NT2/D1 (cell line): ENCODE measurements at places on chromosomes 3 and 15.

GRCh38 chr15:81297603-81298575 lies 26.1 kb downstream of the STARD5 start:
- DNase-seq, result no peak

DNA sequence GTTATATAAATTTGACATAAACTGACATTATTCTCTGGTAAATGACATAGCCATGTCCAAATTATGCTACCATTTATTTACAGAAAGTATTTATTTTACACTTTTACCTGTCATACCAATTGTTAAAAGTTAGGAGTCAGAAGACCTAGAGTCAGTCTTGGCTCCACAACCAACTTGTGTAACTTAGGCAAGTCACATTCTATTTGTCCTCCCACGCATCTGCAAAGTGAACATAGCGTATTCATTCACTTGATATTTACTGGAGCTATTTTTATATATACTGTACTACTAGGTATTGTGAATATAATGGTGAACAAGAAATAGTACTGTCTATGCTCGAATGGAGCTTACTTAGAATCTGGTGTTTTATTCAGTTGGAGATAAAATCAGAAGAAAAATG lies 78.7 kb downstream of the ZNF280D start:
- no peak for DNase-seq

DNA sequence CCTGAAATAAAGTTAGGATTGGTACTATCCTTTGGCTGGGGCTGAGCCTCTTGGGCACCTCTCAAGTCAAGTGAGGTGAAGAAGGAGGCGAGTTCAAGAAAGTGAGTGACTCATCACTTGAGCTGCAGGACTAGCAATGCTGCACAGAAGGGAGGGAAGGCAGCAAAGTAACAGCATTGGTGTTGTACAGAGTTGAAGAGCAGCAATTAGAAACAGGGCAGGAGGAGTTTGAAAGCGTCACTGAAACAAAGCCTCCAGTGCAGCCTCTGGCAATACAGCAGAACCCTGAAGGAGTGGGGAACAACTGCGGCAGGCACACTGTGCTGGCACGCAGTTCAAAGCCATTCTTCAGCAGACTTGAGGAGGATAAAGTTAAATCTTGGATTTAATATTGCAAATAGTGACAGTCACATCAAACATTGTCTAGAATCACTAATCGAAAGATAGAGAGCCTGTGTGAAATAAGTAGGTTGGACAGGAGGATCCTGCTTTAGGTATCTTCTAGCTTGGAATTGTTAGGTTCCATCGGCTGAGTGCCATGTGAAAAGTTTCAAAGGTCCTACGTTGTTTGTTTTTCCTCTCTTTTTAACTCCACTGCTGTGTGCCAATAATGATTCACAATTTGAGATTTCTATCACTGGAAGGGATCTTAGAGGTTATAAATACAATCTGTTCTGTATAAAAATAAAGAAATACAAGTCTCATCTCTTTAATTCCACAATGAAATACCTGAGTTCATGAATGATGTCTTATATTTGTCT lies 479.8 kb downstream of the NAALADL2 start:
- no peak for DNase-seq

DNA sequence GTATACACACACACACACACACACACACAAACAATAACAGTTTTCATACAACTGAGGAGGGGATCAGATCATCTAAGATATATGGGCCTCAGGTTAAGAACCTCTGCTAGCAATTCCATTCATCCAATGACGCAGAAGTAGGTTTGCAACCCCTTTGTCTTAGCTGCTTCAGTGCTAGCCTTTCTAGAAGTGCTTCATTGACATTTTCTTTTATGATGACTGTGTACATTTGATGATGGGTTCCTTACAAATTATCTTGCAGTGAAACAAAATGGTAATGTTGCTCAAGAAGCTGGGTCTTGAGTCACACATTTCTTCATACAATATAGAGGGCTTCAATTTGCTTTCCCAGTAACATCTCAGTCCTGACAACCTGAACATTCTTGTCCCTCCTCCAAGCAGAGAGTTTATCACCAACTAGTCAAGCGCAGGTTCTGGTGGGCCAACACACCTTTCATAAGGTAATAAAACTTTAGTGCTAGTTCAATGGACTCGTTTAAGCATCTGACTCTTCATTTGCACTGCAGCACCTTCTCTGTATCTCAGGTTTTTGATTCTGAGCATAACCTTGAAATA lies 269.5 kb downstream of the CNTN3 start:
- no peak for DNase-seq

DNA sequence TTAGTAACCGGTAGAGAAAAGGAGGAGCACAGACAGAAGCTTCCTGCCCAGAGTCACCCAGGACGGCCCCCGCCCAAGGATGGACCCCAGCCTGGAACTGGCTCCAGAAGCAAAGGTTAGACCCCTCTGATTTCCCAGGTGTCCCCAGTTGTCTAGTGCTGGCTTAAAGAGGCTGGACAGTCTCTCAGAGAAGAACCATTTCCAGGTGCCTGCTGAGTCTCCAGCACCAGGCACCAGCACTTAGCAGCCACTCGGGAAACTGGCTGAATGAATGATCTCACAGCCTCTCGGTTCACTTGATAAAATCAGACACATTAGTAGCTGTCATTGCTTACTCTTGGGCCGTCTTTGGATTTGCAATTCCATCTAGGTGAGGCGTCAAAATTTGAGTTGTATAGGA lies 139.7 kb upstream of the HES1 start:
- no peak for DNase-seq

GRCh38 chr15:85482894-85483293 lies 102.5 kb downstream of the AKAP13 start:
- DNase-seq, result no peak

GRCh38 chr3:174325834-174326700 lies 533.1 kb upstream of the NAALADL2 start:
- no peak for DNase-seq

GRCh38 chr3:156648086-156648485 lies 26.3 kb upstream of the TIPARP start:
- no peak for DNase-seq

DNA sequence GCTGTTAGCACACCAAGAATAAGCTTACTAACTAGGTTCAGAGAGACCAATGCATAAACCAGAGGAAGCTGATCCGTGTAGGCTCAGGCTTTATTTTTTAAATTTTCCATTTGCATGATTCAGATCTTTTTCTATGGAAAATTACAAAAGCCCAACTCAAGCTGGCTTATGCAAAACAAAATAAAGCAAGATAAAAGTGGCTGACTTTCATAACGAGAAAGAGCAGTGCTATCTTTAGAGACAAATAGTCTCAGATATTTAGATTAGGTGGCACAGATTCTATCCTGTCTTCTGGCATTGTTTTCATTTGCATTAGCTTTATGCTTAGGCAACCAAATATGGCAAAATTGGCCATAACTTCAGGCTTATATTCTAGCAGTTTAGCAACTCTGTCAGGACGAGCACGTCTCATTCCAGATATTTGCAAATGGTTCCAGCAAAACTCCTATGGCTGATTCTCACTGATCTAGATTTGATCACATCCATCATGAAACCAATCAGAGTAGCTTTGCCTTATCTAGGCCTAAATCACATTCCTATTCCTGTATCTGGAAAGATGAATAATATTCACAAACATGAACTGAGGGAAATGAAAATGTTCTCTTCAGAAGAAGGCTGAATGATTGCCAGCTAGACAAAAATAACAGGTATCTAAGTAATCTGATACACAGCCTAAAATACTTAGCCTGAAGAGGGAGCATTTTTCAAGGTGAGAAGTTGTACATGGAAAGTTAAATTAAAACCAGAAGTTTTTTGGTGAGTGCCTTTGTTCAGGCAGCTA lies 216.4 kb upstream of the DPPA4 start:
- no peak for DNase-seq

- DNase-seq, result no peak
Observed at GRCh38 chr15:80459818-80460217, 55.6 kb downstream of the ARNT2 start.

- no peak for DNase-seq
Observed at GRCh38 chr3:13102386-13103345, 29.4 kb upstream of the IQSEC1 start.

GRCh38 chr15:74007820-74008371 lies 13.4 kb downstream of the PML start:
- no peak for DNase-seq

DNA sequence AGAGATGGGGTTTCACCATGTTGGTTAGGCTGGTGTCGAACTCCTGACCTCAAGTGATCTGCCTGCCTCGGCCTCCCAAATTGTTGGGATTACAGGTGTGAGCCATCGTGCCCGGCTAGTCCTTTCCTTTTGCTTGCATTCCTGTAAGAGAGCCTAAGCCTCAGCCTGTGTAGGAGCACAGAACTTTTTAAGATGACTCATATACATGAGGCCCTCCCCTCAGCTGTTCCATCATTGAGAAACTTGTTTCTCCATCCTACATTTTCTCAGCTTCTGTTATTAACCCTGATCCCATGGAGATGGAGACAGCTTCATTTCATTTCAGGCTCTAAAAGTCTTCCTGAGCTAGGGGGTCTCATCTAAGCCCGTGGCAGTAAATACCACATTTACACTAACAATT lies 123.3 kb downstream of the PLOD2 start:
- no peak for DNase-seq

- peak; percentile 78 for DNase-seq
Observed at GRCh38 chr3:53114011-53114400, 16.2 kb downstream of the RFT1 start.

DNA sequence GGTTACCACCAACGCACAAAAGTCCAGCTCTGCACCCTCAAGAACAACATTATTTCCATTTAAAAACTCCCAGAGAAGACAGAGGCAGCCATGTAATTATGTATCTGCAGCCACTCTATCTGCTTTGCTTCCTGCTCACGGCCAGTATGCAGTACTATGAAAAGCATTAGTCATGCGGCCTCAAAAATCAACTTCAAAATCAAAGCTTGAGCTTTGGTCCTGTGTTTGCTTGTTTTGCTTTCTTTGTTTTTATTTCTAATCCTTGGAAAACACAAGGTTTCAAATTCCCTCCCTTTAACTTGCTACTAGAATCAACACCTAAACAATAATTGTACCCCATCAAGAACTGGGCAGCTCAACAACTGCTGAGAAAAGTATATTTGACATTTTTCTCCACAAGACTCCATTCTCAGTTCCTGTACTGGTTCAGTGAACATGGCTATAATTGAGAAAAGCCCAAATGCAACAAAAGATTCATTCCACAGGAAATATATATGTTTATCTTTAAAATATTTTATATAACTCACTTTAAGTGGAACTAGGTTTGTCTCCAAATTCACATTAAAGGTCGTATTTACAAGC lies 37.6 kb downstream of the GBE1 start:
- DNase-seq, result no peak

DNA sequence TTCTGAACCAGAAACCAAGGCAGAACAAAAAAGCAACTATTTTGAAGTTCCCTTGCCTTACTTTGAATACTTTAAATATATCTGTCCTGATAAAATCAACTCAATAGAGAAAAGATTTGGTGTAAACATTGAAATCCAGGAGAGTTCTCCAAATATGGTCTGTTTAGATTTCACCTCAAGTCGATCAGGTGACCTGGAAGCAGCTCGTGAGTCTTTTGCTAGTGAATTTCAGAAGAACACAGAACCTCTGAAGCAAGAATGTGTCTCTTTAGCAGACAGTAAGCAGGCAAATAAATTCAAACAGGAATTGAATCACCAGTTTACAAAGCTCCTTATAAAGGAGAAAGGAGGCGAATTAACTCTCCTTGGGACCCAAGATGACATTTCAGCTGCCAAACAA lies 4.6 kb downstream of the DTX3L start:
- DNase-seq, result no peak

DNA sequence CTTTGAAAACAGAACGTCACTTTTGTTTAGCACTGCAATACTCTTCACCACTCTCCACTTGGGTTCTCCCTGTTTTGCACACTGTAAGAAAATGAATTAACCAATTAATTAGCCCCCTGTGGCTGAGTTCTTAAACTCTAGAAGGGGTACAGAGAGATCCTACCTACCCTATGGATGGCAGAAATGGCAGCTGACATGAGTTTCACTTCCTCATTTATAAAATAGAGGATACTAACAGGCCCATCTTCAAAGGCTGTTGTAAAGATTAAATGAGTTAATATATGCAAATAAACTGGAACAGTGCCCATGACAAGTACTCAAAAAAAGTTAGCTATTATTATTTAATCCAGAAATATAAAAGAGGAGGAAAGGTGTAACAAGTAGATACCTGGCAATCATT lies 36.9 kb downstream of the SUCLG2 start:
- DNase-seq, result no peak

DNA sequence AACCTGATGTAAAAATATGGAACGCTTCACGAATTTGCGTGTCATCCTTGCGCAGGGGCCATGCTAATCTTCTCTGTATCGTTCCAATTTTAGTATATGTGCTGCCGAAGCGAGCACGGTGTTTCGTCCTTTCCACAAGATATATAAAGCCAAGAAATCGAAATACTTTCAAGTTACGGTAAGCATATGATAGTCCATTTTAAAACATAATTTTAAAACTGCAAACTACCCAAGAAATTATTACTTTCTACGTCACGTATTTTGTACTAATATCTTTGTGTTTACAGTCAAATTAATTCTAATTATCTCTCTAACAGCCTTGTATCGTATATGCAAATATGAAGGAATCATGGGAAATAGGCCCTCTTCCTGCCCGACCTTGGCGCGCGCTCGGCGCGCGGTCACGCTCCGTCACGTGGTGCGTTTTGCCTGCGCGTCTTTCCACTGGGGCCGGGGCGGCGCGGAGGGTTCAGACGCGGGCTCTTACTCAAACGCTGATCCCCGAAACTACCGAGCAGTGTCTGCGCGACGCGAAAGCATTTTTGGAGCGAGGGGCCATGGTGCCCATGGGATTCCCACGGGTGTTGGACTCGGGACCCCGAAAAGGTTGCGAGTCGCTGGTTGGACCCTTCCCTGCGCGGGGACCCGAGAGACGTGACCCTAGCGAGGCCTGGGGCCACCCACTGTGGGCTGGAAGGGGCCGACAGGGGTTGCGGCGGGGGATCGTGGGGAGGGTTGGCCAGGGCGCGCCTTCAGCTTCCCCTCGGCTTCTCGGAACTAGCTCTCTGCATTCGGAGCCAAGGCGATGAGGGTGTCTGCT lies at the start of gene RNU6-1:
TSS of gene RNU6-1 (minus strand) at position 117 of the 820 bp plus-strand sequence.
- no peak for DNase-seq

- no peak for DNase-seq
Observed at GRCh38 chr3:138912237-138912636, 34.7 kb downstream of the FOXL2 start.

GRCh38 chr3:139757448-139758030 lies 79.8 kb upstream of the NMNAT3 start:
- DNase-seq, result no peak

- DNase-seq, result no peak
Observed at GRCh38 chr15:67396114-67396513, 124.8 kb upstream of the C15orf61 start.
